Natural killer cell treated with Interleukin-12 subunit alpha and Interleukin-12 subunit beta and Interleukin-15 and Interleukin-18, amount 100 ng/mL, for 72 hours (primary cell): ENCODE measurements at places on chromosomes 6 and 20.

GRCh38 chr6:56017198-56017597 lies 141.8 kb upstream of the BMP5 start:
- no peak for DNase-seq

- DNase-seq, result no peak
Observed at GRCh38 chr20:59157961-59158541, 5.6 kb upstream of the ZNF831 start.

DNA sequence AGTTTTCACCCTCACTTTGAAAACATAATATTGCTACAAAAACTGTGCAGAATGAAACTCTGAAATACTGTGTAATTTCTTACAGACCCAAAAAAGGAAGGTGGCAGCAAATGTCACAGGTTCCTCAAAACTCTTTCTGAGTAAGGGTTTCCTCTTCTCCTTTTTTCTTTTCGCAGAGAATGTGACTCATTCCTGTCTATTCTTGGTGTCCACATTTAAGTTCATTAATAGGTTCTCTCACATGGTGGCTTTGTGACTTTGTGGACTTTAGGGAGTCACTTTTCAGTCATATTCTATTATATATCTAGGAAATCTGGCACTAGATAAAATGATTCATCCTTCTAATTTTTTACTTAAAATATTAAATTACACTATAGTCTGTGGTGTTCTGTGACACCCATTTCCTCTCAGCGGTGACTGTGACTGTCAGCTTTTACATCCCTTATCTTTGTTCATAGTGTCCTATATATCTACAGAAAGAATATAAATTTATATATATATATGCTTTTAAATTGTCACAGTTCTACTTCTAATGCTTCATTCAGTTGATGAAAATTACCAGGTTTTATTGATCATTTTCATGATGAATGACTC lies 126.8 kb upstream of the HCRTR2 start:
- DNase-seq, result no peak

DNA sequence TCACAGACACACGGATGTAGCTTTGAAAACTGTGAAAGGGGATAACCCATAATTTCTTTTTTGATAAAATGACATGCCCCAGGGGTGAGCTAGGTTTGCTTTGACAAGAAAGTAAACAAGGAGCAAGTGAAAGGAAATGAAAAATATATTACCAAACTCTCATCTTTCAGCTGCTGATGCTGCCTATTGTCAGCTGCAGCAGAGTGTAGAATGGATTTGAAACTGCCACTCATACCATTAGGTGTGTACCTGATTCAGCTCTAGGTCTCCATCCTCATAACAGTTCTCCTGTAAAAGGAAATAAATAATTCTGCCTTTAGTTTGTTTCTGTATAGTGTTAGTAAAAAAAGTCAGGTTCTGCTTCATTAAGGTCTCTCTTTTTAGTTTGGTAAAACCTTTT lies 415.1 kb upstream of the MARCKS start:
- no peak for DNase-seq

GRCh38 chr6:41215777-41216176 lies 12.4 kb upstream of the TREML4 start:
- no peak for DNase-seq

DNA sequence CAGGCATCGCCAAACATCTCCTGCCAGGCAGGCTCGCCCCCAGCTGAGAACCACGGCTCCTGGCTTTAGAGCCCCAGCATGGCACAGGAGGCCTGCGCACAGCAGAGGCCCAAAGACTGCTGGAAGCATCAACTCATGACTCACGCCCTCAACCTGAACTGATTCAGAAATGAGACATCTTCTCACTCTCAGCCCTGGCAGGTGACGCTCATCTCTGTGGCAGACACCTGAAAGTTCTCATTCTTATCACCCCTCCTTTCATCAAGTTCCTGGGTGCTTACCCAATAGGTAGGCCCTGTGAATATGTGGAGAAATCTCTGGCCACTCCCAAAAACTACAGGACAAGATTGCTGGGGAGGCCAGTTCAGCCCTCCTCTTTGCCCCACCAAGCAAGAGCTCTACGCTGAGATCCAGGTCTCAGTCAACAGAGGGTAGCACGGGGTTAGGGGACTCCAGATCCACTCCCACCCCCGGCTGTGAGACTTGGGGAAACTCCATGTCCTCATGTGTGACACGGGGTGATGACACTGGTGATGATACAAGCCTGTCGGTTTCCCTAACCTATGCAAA lies 11.3 kb downstream of the NFATC2 start:
- DNase-seq, result peak; percentile 83

DNA sequence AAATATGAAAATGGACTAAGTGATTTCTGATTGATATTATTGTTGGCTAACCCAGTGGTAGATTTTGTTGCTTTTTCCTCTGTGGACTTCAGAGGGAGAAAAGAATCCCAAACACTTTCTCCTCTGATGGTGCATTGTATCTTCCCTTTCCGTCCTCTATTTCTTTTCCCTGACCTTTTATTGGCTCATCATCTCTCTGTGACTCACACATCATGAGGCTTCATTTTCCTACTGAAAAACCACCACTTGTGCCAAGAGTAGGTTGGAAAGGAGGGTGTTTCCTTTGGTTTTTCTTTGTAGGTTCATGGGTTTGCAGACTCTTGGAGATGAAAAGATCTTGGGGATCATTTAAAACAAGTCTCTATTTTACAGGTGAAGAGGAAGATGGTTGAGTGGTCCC lies 311.7 kb upstream of the JAG1 start:
- DNase-seq, result no peak

GRCh38 chr20:40651151-40651550 lies 37.9 kb downstream of the MAFB start:
- no peak for DNase-seq

GRCh38 chr20:21554985-21555384 lies 41.1 kb upstream of the NKX2-2 start:
- DNase-seq, result no peak

DNA sequence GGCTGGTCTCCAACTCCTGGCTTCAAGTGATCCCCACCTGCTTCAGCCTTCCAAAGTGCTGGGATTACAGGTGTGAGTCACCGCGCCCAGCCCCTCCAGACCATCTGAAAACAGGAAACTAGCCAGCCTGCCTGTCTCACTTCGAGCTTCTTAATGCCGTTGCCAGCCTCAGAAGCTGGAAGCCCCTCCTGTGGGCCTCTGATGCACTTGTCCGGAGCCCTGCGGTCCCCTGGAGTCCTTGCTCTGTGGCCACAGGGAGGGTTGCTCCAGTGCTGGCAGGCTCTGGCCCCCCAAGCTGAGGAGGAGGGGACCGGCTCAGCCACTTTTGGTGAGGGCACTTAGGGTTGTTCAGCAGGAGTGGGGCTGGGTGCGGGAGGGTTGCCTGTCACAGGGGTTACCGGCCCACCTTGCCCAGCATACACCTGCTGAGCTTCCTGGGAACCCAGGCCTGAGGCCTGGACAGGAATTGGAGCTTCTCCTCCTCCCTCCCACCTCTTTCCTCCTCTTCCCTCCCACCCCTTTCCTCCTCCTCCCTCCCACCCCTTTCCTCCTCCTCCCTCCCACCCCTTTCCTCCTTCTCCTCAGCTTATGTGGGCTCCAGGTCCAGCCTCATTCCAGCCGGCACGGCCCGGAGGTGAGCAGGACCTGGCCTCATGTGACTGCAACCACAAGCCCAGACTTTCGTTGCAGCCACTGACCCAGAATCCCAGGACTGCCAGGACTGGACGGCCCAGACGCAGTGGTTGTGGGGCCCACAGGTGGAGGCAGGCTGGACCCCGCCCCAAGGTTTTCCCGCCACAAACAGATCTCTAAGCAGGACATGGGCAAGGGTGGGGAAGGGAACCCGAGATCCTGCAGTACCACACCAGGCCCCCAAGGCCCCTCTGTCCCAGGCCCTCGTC lies 9.4 kb upstream of the BIRC7 start:
- DNase-seq, result no peak

DNA sequence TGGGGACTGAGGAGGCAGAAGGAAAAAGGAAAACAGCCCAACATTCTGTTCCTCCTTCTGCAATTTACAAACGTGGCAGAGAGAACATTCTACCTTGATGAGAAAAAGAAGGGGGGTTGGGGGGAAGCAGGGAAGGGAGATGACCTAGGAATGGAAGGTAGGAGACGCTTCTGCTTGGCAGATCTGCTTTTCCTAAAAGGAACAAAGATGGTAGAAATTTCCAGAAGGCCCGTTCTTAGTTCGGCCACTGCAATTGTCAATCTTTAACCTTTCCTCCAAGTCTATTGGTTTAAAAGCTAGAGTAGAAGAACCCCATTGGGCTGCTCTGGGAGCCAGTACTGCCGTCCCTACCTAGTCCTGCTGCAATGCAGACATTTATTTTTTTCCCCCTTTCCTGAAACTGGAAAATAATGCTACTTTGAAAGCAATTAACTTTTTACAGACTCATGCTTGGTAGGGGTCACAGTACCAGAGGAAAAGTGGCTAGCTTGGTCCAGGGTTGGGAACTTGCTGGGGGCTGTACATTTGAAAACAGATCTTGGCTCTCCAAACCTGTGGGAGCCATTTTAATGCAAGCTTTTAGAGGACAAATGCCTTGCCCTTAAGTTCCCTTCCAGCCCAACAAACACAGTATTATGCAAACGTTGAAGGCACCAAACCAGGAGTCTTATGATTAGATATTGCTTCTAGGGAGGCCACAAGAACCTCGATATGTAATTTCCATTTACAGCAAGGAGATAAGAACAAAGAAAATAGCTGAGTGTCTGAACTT lies 2.6 kb downstream of the ZMYND8 start:
- DNase-seq, result no peak

- DNase-seq, result no peak
Observed at GRCh38 chr6:133945158-133945557, 7.9 kb upstream of the TBPL1 start.

- no peak for DNase-seq
Observed at GRCh38 chr6:46734867-46735719, at the start of gene PLA2G7. Gene PLA2G7, minus strand, starts transcription at chr6:46735375. Its CDS starts 12,484 bp downstream, at chr6:46722891.

DNA sequence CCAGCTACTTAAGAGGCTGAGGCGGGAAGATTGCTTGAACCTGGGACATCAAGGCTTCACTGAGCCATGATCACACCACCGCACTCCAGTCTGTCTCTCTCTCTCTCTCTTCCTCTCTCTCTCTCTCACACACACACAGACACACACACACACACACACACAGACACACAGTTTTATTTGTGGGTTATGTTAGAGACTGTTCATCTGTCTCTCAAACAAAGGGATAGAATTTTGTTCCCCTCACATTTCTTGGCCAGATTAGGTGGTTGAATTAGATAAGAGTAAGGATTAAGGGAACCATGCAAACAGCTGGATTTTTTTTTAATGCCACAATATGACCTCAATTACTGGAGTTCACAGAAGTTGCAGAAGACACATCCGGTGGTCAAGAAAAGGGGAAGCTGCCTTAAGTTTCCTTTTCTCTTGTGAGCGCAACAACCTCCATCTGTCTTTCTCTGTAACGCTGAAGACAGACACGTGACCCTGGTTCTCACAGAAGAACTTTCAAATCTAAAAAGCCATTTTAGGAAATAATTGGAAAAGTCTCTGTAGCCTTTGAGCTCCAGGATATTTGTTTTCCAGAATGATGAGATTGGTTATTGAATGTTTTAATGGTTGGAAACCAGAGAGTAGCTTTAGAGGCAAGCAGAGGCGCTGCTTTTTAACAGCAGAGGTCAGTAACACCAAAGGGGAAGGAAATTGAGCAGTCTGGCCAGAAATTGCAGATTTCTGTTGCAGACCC lies 32.9 kb upstream of the LGSN start:
- DNase-seq, result no peak
